ENCODE measurements at places on chromosomes 4 and X.

- DNase-seq, result no peak
Measured at GRCh38 chr4:106268786-106269185, 47.2 kb downstream of the TBCK start.

DNA sequence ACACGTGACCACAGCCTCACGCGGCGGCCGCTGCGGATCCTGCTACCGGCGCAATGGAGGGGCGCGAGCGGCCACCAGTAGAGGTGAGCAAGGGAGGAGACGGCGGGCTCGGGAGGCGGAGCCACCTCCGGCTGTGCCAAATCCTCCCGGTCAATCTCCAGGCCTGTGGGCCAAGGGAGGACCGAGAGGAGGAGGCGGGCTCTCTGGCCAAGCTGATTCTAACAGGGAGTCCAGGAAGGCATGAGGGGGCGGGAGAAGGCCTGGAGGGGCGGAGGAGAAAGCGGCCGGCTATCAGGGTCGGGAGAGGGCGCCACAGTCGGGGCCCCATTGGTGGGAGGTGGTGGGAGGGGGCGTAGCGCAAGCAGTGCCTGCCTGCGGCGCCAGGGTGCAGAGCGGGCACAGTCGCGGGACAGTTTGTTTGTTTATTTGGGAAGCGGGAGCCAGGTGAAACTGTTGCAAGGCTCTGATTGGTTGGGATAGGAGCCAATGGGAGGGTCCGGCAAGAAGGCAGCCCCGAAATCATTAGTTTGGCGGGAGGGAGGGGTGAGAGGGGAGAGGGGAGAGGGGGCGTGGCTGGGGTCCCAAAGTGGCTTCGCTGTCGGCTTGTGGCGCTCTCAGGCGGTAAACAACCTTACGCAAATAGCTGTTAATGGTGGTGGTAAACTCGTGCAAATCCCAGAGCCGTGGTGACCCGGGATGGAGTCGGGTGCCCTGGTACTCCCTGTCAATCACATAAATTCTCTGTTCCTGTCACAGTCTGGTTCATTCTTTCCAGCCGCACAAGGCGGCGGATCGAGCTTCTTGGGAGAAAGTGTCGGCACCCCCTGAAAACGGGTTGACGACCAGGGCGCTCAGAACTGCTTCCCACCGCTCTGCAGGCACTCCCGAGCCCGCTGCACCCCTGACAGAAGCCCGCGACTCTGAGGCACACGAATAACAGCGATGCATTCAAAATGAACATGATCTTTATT is at the start of gene IRS4:
Gene IRS4, minus strand, starts transcription at position 55 of the 971 bp plus-strand sequence.
- no peak for DNase-seq

GRCh38 chrX:68536429-68536828 is 37.6 kb downstream of the YIPF6 start:
- DNase-seq, result no peak

DNA sequence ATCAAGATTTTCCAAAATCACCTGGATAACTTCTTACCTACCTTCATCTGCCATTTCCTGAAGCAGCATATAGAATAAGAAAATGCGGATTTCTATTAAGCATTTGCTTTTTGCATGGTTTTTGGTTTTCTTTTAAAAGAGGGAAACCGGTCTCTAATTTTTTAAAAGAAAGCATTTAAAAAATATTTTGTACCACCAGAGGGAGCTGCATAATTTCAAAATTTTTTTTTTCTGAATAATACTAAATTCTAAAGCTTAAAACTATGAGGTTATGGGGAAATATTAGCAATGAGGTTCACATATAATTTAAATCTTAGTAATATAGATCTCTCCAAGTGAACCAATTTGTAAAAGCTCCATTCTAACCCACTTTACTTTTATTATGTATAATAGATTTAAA is 137.7 kb upstream of the TENT5D start:
- DNase-seq, result no peak

GRCh38 chrX:55004231-55004630 is 4.1 kb downstream of the APEX2 start:
- no peak for DNase-seq

GRCh38 chr4:1200425-1201035 is 28.1 kb upstream of the SPON2 start:
- no peak for DNase-seq

DNA sequence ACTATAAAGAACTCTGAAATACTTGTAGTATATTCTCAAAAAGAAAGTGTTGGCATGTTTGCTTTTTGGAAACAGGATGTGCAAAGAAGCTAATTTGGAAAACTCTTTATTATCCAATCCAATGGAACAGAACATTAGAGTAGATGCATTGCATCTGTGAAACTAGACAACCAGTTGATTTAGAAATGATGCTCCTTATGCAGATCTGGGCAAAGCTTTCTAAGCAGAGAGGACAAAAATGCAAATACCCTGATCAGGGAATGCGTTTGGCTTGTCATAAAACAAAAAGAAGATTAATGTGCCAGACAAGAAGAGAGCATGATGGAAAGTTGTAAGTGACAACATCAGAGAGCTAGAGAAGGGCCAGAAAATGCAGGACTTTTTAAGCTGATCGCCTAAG is 142.3 kb downstream of the RCHY1 start:
- no peak for DNase-seq

- DNase-seq, result no peak
Measured at GRCh38 chr4:183403961-183404360, 40.5 kb upstream of the CDKN2AIP start.

DNA sequence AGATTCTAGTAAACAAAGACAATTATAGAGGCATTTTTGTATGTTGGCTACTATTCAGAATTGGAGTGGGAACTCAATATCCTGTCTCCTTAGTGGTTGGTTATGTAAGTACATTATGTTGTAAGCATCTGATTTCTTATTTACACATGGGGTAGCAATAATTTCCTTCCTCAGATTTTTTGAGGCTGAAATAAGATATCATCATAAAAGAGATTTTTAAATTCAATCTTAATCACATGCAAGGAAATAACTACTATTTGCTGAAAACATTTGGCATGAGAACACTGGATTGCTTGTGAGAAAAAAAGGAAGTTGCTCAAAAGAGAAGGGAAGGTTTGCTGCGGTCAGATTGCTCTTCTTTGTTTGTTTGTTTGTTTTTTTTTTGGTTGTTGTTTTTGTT is 437.7 kb upstream of the HS3ST1 start:
- DNase-seq, result no peak

- DNase-seq, result no peak
Measured at GRCh38 chr4:7906171-7906701, 33.4 kb downstream of the AFAP1 start.

GRCh38 chr4:92359491-92359890 is 55.7 kb downstream of the GRID2 start:
- DNase-seq, result no peak

- DNase-seq, result no peak
Measured at GRCh38 chr4:180456928-180457327, 1786.3 kb upstream of the TENM3 start.

GRCh38 chr4:59553721-59554091 is 1646.4 kb upstream of the ADGRL3 start:
- DNase-seq, result no peak

DNA sequence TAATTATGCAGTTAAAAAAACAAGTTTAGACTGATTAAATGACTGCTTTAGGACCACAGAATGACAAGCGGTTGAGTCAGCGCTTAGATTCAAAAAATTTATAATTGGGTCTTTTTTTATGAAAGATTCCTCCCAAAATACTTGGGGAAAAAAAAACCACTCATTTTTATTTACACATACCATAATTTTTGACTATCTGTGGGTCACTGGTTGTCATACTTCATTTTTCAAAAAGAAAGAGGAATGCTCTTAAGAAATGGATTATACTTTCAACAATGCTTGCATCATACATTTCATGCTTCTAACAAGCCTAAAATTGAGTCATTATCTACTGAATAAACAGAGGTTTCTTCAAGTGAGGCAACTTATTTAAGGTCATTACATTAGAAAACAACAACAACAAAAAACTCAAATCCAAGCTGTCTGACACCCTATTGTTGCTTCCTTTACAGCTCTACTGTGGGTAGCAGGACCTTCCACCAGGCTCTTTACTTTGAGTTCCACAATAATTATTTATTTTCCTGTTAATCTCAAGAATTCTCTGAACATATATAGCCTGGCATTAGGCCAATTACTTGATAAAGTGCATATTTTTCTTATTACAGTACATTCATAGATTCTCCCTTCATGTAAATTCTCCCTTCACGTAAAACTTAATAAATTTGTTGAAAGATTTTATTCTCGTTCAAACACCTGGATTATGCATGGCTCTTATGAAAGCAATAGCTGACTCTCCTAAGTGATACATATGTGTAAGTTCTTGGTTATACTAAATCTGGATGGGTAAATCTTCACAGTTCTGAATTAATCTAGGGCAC is 445.5 kb downstream of the PCDH10 start:
- DNase-seq, result no peak

DNA sequence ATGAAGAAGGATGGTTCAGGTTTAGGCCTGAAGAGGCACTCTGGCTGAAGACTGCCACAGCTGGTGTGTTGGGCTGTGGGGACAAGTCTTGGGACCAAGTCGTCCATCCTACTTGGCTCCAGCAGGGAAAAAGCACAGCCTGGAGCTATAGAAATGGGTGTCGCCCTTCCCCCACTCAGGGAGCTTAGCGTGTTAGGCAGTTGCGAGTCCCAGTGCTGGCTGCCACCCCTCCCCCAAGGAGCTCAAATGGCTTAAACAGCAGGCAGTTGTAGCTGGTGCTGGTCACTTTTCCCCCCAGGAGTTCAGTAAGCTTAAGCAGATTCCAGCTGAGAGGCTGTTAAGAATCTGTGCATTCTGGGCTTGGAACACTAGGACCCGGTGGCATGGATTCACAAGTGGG is 319.5 kb upstream of the POF1B start:
- no peak for DNase-seq

DNA sequence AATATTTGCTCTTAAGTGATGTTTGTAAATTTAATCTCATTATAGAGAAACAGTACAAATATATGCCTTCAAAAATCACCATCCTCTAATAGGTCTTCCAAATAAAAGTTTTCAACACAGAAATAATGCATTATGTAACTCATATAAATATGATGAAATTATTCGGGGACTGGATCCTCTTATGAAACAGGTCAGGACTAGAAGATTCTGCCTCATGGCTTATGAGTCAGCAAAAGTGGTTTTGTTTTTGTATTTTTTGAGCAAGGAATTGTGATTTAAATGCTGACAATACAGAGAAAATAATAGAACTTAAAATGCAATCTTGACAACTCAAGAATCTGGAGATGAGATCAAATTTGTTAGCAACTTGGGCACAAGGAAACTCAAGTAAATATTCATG is 179.7 kb upstream of the NDP start:
- no peak for DNase-seq

DNA sequence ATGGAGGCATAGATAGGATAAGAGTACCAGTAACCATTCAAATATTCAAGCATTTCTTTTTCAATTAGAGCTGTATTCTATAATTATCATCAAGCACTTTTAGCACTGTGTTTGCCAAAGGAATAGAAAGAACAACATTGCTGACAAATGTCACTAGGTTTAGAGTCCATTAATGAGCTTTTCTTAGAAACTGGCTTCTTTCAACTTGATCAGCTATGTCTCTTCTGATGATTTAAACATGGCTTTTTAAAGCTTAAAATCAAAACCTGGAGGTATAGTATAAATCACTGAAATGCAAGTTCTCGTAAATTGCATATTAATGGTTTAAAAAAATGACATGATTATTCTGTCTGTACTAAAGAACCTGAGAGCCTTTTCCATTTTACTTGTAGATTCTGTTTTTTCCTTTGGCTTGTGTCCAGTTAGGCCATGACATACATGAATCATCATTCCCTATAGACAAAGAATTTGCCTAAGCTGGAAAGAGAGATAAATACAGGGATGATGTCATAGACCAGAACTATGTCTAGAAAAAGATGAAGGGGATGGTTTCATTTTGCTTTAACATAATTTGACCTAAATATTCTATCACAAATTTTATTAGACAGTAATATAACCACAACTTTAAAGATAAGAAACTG is 340.1 kb upstream of the CTSO start:
- no peak for DNase-seq

- no peak for DNase-seq
Measured at GRCh38 chrX:41730081-41730480, 6.1 kb downstream of the GPR82 start.

DNA sequence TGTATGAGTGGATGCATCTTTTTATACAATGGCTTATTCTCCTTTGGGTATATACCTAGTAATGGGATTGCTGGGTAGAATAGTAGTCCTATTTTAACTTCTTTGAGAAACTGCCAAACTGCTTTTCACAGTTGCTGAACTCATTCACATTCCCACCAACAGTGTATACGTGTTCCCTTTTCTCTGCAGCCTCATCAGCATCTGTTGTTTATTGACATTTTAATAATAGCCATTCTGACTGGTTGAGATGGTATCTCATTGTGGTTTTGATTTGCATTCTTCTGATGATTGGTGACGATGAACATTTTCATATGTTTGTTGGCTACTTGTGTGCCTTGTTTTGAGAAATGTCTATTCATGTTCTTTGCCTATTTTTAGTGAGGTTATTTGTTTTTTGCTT is 687.0 kb upstream of the EPHA5 start:
- DNase-seq, result no peak

Measured in GM18507 (cell line).